Sigmoid colon (tissue), 7 donors: ENCODE measurements at places on chromosomes 7 and 10. TPM values are rescaled to one million over a fixed set of nuclear protein-coding genes. Genes with fewer than 3 reads are reported as not detected.

- DNase-seq = no peak
- H3K36me3 ChIP-seq = no peaks in the 10 kb centered on the region
- no peak overlapping the region for H3K4me3 ChIP-seq
- no peaks in the 10 kb centered on the region for H3K27me3 ChIP-seq
- no peak overlapping the region for H3K27ac ChIP-seq
- H3K4me1 ChIP-seq = peaks cover 1% of the 10 kb centered on the region
Measured at GRCh38 chr10:33793793-33794192, 459.3 kb upstream of the NRP1 start.

DNA sequence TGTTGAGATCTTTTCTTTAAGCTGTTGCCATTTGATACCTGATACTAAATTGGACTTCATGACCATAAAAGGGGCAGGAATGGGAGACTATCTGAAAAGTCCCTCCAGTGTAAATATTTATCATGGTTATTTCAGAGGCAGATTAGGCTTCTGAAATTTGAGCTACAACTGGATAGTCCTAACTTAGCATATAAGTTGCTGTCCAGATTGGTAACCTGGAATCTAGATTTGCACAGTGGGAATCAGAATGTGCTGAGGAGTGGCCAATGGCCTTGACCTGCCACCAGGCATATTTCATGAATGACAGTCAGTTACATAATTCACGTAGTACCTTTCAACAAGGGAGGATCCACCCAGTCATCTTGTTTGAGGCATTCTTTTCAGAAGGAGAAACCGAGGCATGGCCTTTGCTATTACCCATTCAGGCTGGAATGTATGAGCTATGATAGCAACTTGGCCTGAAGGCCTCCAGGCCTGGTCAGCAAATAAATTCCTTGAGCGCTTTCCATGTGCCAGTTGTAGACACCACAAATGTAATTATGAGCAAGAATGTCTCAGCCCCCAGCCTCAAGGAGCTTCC is 80.0 kb downstream of the EEPD1 start:
- H3K4me3 ChIP-seq = no peak overlapping the region
- no peaks in the 10 kb centered on the region for H3K27me3 ChIP-seq
- no peak for DNase-seq
- H3K27ac ChIP-seq = no peak overlapping the region

Gene NRCAM
- 1.8 TPM for total RNA-seq

Gene HDAC9
- total RNA-seq = 34.6 TPM

DNA sequence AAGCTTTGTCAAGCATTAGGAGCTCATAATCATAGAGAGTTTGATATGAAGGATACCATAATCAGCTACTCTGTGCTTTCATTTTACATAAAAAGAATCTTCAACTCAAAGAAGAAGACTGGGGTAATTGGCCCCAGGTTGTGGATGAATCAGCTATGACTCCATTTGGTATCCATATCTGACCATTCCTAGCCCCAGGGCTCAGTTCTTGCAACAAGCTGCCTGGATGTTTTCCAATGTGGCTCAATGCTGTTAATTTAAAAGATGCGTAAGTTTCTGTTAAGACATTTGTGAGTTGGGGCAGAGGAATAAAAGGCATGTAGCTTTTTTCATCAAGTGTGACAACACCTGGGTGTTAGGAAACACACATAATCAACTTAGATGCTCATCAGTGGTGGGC is 951.1 kb downstream of the NRG3 start:
- H3K4me1 ChIP-seq = no peaks in the 10 kb centered on the region
- no peaks in the 10 kb centered on the region for H3K27me3 ChIP-seq
- no peak for DNase-seq
- no peak overlapping the region for H3K4me3 ChIP-seq
- H3K27ac ChIP-seq = no peak overlapping the region
